ENCODE measurements at places on chromosomes 5 and 9.

GRCh38 chr9:132364068-132364467, 9.3 kb upstream of the SETX start:
- no peak for DNase-seq

DNA sequence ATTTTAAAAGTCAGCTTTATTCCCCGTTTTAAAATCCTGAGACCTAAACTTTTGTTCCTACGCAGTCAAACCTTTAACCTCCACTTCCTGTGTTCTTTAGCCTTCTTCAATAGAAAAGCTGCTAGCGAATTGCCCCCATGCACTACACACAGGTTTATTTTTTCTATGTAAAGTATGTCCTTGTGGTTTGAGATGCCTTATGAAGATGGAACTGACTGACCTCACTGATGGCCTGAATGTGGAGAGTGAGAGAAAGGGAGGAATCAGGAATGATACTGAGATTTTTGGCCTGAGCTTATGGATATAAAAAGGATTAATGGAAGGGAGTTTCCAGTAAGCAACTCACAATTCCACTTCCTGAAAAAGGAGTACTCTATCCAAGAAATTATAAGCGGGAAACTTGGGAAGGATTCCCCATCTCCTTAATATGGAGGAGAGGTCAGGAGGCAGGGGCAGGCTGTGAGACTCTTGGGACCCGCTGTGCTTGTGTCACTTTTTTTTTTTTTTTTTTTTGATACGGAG, 89.5 kb downstream of the UGCG start:
- DNase-seq = peak; percentile 31

- no peak for DNase-seq
Measured at GRCh38 chr5:168286386-168286785, 5.1 kb upstream of the WWC1 start.

DNA sequence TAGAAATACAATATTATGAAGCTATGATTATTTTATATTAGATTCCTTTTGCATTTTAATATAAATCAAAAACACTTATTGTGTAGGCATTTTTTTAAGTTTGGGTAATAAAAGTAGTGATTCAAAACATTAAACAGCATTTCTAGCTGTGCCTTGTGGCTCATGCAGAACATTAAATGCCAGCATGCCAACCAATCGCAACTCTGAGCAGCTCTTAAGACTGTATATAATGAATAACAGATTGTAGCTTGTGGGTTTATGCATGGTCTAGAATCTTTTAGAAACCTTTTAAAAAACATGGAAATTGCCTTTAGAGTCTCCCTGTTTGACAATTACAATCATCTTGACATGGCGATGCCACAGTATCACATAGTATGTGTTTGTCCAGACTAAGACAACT, 903.8 kb downstream of the EFNA5 start:
- DNase-seq = no peak

DNA sequence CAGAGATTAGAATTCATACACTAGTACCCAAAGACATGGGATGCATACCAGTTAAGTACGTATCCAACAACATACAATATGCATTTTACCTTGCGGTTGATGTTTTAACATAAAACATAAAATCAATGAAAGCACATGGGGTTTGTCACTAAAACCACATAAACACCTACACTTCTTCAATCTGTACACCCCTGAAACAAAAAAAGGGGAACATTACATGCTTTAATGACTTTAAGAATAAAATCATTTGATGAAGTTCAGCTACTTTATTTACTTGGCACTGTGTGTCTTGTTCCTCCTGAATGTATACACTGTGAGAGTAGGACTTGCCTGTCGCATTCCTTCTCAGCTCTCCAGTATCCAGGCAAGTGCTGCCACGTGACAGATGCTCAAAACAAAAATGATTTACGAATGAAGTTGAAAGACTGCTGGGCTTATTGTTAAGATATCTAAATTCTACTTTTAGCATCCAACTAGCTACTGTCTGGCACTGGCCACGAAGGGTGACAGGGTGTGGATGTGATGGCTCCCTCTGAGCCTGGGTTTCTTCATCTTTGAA, 21.0 kb downstream of the TNFSF15 start:
- no peak for DNase-seq

DNA sequence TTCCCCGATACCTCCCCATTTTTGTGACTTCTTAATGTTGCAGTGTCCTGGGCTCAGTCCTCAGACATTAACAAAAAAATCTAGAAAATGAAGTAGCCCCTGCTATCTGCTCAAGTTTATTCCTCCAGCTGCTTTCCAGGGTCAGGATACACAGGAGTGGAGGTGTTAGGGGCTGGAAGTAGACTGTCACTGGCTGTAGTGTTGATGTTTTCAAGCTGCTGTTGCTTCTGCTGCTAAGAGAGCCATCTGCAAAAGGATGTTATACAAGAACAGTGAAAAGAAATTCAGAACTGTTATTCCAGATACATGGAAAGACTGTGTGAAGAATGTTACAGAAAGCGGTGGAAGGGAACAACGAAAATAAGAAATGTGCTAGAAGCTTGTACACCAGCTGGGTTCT, 10.7 kb downstream of the CD14 start:
- DNase-seq = no peak

GRCh38 chr9:8560560-8561525, 761.3 kb upstream of the DMAC1 start:
- no peak for DNase-seq

DNA sequence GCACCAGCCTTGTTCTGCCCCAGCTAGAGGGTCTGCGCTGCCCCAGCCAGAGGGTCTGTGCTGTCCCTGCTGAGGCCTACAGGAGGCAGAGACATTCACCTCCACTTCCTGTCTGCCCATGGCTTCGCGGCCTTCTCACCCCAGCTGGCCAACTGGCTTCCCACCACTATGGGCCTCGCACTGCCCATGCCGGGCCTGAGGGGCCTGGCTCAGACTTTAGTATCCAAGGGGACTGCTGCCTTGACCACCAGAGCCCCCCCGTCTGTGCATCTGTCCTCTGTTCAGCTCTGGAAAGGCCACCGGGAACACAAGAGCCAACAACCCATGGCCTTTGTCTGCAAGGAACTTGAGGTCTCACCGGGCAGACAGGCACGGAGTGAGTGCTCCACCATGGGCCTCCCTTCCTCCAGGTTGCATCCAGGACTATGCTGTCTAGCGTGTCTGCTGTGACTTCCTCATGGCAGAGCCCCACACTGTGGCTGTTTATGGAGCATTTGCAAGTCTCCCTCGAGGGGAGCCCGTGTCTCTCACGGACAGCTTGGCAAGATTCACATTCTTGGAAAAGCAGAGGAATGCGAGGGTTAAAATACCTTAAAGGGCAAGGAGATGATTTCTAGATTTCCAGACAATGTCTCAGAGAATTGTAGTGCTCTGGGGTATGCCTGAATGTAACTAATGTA, 1.7 kb downstream of the DCANP1 start:
- no peak for DNase-seq

- DNase-seq = no peak
Measured at GRCh38 chr5:151086905-151087360, 6.1 kb upstream of the TNIP1 start.

GRCh38 chr5:32487424-32487823, 42.9 kb upstream of the ZFR start:
- DNase-seq = no peak

- DNase-seq = no peak
Measured at GRCh38 chr9:8946461-8946860, 1146.9 kb upstream of the DMAC1 start.

DNA sequence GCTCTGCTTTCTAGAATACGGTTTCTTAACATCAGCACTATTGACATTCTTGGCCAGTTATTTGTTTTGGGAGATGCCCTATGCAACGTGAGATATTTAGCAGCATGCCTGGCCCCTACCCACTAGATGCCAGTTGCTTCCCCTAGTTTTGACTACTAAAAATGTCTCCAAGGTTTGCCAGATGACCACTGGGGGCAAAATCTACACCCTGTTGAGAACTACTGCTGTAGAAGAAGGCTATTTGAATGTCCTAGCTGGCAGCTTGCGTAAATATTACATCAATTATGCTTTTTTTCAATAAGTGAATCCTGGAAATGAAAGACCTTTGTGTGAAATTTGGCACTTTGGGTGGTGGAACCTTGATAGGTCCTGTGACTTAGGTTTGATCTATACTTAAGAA, 5.0 kb downstream of the NCBP1 start:
- no peak for DNase-seq

DNA sequence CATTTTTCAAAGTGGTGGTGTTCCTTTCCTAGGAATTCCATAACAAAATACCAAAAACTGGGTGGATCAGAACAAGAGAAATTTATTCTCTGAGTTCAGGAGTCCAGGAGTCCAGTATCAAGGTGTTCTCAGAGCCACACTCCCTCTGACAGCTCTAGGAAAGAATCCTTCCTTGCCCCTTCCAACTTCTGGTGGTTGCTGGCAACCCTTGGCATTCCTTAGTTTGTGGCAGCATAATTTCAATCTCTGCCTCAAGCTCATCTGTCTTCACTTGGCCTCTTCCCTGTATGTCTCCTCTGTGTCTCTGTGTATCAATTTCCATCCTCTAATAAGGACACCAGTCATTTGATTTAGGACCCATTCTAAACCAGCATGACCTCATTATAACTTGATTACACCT, 243.7 kb downstream of the MPDZ start:
- DNase-seq = no peak

Data from hepatic stellate cell (primary cell).